ENCODE measurements at places on chromosomes 12 and 14.

DNA sequence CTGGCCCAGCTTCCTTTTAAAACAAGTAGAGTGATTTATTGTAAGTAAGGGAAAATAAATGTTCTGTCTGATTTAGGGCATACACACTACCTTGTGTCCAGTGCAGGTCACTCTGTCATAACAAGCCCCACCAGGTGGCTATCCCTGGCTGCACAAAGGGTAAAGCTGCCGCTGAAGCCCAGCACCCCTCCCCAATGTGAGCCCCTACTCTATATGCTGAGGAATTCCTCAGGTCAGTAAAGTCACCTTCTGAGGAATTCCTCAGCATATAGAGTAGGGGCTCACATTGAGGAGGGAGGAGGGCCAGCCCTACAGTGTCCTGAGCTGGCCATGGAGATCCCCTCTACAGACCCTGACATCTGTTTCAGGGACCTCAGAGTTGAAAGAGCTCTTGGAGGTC lies 67.2 kb downstream of the TBC1D30 start:
- DNase-seq = no peak

DNA sequence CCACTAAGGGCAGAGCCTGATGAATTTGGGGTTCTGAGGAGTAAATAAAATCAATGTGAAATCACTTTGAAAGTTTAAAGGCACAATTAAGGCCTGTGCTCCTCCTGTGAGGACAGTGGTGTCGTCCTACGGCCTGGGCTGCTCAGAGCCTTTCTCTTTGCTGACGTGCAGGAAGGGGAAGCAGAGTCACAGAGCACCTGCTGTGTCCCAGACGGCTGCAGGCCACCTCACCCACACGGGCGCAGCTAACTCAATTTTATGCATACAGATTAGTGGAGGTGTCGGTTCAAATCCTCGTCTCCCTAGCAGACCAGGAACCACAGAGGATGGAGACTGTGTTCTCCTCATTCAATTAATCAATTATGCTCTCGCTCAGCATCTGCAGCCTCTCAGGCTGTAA lies 11.4 kb upstream of the DLK1 start:
- no peak for DNase-seq

DNA sequence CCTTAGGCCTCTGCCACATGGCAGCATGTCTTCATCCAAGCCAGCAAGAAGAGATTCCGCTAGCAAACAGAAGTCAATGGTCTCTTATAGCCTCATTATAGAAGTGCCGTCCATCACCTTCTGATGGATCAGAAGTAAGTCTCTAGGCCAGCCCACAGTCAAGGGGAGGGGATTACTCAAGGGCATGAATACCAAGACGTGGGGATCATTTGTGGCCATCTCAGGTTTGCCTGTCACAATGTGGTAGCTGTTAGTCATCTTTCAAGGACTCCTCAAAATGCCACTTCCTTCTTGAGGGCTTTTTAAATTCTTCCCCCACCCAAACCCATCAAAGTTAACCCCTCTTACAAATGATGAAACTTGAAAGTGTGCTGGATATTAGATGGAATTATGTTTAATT lies 8.1 kb upstream of the ADCY6 start:
- no peak for DNase-seq

DNA sequence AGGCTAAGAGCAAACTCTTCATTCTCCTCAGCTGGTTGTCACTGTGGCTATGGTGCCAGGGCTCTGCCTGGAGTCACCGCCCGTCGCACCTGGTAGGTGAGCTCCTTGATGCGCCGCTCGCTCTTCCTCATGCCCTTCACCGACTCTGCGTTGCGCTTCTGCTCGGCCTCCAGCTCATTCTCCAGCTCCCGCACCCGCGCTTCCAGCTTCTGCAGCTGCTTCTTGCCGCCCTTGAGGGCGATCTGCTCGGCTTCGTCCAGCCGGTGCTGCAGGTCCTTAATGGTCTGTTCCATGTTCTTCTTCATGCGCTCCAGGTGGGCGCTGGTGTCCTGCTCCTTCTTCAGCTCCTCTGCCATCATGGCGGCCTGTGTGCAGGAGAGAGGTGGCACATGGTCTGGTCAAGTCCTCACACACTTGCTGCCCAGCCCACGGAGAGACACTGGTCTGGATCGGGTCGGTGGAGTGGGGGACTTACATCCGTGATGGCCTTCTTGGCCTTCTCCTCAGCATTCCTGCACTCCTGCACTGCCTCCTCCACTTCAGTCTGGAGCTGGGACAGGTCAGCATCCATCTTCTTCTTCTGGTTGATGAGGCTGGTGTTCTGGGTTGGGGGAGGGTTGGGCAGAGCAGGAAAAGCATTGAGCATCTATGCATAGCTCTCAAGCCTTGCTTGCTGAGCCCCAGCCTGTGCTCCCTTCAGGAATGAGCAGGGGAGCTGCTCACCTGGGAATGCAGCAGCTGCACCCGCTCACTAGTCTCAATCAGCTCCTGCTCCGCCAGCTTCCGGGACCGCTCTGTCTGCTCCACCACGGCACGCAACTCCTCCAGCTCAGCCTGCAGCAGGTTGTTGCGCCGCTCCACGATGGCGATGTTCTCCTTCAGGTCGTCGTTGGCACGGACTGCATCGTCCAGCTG lies 7.1 kb upstream of the MYH6 start:
- DNase-seq = no peak

DNA sequence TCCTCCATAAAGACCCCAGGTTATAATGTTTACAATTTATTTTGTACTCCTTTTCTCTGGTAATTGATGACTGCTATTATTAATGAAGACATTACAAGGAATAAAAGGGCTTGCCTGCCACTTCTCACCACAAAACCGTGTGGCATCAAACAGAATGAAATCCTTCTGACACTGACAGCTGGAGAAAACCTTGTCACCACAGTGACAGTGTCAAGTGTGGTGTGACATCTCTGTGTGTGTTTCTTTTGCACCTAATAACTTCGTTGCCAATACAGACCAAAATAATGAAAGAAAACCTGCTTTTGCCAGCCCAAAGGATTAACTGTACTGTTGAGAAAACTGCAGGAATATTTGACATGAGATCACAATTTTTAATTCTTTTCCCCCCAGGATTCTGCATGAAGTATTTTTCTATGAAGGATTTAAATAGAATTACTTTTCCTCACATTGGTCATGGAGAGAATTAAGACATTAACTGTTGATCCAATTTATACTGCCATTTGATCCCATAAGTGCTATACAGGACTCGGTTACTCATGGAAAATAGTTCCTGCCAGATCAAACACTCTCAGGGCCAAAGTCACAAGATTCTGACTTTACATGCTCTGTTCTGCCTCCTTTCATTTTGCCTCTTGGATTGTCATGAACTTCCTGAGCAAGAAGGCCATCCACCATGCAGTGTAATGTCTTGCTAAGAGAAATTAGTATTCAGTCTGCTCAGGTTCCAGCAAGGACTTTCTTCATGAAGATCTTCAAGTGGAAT lies 60.4 kb upstream of the IFNG-AS1 start:
- no peak for DNase-seq

GRCh38 chr12:54416687-54417603 lies 2.1 kb downstream of the ITGA5 start:
- DNase-seq = no peak

DNA sequence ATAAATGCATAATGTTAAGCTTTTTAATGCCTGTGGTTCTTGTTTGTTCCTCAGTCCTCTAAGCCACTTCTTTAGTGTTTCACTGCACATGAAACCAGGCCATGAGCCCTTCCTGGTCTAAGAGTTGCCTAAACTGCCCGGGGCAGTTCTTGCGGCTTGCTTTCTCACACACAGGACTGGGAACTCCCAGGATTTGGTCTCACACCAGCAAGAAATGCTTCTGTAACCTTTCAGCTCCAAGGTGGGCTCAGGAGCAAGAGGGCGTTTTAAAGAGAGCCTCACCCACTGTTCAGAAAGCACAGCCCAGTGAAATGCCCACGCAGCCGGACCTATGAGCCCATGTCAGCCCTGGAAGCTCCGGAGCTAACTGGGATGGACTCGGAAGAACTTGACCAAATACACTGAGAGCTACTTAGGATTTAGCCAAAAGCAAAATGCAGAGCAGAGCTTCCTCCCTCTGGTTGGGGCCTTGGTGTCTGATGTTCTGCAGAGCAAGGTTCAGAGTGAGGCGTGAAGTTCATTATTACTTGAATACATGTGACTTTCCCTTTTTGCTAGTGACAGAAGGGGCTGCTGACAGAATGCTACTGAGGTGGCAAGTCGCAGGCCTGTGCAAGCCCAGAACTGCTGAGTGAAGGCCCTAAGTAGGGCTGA lies 23.4 kb downstream of the SLC25A29 start:
- no peak for DNase-seq
